ENCODE measurements at places on chromosomes 16 and 17.
A peak's percentile ranks its signal among the peaks of the same experiment; 100 is the strongest.

GRCh38 chr17:60277258-60277657, 114.7 kb downstream of the USP32 start:
- no peak for DNase-seq

DNA sequence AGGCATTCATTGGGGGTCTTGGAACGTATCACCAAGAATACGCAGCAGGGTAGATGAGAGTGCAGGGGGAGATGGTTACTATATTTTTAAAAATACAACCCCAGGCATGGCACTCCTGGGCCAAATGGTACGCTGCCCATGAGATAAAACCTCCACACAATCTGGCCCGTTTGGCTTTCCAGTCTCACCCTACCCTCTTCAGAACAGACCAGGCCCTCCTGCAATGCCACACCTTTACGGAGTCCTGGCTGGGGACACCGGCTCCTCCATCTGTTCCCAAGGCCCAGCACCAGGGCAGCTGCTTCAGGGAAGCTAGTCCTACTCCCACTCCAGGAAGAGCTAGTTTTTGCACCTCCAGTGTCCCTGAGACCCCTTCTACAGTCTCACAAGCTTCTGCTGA, 24.4 kb downstream of the SNN start:
- DNase-seq, result no peak

DNA sequence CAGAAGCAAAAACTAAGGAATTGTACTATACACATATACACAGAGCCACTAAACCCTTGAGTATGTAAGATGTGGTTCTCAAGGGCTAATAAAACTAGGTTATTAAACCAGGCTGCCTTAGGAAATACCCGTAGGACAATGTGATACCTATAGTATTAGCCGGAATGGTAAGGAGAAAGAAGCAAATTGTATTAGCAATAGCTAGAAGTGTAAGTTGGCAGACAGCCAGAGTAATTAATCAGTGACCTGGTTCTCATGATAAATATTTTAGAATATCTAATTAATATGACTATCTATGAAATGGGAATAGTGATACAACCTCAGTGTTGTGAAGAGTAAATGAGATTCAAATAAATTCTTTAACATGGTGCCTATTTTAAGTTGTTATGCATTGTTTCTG, 18.6 kb downstream of the GDPD1 start:
- DNase-seq, result no peak

DNA sequence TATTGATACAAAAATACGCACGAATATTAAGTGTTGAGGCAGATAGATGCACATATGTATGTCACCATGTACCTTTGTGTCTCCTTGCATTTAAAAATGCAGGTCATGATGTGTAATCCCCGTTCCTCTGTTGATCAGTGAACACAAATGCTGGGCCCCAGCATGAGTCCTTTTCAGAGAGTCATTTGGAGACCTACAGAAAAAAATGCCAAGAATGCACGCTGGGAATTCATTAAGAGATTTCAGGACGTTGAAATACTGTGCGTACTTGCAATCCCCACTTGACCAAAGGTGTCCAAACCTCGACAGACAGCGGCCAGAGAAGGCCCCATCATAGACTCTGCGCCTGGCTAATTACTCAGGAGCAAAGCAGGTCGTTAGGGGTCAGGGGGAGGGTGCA, 496.0 kb downstream of the MAF start:
- no peak for DNase-seq

DNA sequence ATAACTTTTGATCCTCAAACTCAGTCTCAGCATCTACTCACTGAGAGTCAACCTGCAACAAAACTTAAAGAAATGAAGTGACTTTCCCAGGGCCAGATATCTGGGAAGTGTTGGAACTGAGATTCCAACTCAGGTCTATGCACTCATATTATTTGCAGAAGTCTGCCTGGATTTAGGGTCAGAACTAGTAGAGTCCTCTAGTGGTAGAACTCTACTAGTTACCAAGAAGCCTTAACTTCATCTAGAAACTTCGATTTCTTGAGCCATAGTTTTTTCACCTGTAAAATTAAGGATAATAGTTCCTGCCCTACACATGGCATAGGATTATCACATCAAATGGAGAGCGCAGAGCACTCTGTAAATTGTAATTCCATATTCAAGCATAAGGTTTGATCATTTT, 23.4 kb upstream of the KRT24 start:
- no peak for DNase-seq

DNA sequence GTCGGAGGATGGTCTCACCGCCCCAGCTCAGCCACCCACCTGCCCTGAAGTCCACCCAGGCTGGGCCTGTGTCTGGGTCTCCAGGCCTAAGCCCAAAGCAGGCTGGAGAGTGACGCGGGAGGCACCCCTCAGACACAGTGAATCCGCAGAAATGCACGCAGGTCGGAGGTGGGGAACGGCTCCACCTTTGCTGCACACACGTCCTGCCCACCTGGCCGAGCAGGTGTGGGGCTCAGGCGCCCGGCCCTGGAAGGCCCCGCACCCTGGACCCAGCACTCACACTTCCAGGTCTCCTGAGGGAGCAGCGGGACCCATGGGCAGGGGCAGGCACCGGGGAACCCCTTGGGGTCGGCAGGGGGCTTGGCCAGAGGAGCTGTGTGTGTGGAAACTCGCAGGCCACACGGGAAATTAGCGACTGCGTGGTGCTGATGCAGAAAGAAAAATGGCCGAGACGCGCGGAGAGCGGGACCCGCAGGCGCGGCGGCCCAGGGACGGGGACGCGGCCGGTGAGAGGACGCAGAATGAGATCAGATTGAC, 10.7 kb downstream of the CYBC1 start:
- DNase-seq, result no peak

GRCh38 chr16:70767377-70768202, 33.4 kb downstream of the VAC14 start:
- DNase-seq, result no peak

GRCh38 chr16:22008215-22009059, 526 bp downstream of the MOSMO start:
- no peak for DNase-seq

DNA sequence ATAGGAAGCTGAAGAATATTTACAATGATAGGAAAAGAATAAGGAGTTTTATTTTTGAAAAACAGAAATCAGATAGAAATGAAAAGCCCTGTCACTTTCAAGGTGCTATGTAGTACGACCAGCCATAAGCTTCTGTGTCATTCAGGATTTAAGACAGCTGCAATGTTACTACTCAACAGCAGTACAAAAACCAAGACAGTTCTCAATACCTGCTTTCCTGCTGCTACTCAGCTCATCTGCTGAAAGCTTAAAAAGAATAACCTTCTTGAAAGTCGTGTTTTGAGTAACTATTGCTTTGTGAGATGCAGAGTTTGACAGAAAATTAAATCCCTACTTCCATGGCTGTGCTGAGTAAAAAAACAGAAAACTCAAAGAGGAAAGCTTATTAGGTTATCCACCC, 8.7 kb downstream of the GRB2 start:
- no peak for DNase-seq

DNA sequence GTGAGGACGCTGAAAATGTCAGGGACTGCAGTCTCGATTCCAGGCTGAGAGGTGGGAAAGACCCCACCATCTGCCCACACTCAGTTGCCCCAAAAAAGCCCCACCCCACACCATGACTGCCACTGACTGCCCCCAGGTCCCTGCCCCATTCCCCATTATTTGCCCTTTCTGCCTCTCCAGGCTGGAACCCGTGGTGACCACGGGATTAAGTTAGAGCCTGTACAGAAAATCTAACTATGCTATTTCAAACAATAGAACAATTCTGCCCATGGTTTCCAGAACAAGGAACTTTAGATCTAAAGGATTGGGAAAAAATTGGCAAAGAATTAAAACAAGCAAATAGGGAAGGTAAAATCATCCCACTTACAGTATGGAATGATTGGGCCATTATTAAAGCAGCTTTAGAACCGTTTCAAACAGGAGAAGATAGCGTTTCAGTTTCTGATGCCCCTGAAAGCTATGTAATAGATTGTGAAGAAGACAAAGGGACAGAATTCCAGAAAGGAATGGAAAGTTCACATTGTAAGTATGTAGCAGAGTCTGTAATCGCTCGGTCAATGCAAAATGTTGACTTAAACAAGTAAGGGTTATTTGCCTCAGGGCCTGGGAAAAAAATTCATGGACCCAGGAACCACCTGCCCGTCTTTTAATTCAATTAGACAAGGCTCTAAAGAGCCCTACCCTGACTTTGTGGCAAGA, 14.4 kb downstream of the FLYWCH1 start:
- no peak for DNase-seq

GRCh38 chr17:16287563-16288027, 65.7 kb downstream of the CENPV start:
- DNase-seq, result peak; percentile 89

DNA sequence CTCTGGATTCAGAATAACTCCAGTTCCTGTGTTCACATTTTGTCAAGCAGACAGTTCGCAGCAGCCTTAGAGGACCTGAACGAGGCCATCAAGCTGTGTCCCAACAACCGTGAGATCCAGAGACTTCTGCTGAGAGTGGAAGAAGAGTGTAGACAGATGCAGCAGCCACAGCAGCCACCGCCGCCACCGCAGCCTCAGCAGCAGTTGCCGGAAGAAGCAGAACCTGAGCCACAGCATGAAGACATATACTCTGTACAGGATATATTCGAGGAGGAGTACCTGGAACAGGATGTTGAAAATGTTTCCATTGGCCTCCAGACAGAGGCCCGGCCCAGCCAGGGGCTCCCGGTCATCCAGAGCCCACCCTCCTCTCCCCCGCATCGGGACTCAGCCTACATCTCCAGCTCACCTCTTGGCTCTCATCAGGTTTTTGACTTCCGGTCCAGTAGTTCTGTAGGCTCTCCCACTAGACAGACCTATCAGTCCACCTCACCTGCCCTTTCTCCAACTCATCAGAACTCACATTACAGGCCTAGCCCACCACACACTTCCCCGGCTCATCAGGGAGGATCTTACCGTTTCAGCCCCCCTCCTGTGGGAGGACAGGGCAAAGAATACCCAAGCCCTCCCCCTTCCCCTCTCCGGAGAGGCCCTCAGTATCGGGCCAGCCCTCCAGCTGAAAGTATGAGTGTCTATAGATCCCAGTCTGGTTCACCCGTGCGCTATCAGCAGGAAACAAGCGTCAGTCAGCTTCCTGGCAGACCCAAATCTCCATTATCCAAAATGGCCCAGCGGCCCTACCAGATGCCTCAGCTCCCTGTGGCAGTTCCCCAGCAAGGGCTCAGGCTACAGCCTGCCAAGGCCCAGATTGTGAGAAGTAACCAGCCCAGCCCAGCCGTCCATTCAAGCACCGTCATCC, 25.9 kb downstream of the CYB561 start:
- DNase-seq, result no peak

DNA sequence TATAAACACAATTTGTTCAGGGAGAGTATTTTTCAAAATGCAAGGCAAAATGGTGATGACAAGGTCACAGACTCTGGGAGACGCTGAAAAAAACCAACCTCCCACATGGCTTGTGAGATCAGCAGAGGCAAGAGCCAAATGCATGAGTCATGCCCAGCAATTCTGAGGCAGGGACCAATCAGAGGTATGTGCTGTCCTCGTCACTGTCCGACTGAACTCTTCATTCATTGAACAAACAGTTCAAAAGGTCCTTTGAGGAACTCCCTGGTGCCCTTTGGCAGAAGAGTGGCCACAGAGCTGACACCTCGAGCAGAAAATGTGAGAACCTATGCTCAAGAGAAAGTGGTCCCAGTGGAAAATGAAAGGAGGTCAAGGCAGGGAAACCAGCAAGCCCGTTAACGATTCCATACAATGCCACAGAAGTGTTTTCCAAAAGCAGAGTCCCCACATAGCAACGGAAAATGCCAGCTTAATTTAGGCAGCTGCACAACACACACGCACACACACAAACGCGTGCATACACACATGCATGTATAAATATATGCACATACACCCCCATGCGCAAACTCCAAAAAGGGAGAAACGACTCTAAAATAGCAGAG, 50.9 kb downstream of the CDH11 start:
- no peak for DNase-seq

All from inflammatory macrophage (primary cell).